Activated effector memory CD4-positive, alpha-beta T cell treated with anti-CD3 and anti-CD28 coated beads, Interleukin-2, amount 50 U/mL, for 16 hours (primary cell): ENCODE measurements at places on chromosomes 11 and 22.

- peak; percentile 65 for DNase-seq
Measured at GRCh38 chr11:119673759-119674336, 55.2 kb downstream of the NECTIN1 start.

GRCh38 chr11:13289081-13289480, 11.5 kb downstream of the BMAL1 start:
- no peak for DNase-seq

- DNase-seq, result peak; percentile 84
Measured at GRCh38 chr22:46661221-46661851, 41.1 kb downstream of the GRAMD4 start.

DNA sequence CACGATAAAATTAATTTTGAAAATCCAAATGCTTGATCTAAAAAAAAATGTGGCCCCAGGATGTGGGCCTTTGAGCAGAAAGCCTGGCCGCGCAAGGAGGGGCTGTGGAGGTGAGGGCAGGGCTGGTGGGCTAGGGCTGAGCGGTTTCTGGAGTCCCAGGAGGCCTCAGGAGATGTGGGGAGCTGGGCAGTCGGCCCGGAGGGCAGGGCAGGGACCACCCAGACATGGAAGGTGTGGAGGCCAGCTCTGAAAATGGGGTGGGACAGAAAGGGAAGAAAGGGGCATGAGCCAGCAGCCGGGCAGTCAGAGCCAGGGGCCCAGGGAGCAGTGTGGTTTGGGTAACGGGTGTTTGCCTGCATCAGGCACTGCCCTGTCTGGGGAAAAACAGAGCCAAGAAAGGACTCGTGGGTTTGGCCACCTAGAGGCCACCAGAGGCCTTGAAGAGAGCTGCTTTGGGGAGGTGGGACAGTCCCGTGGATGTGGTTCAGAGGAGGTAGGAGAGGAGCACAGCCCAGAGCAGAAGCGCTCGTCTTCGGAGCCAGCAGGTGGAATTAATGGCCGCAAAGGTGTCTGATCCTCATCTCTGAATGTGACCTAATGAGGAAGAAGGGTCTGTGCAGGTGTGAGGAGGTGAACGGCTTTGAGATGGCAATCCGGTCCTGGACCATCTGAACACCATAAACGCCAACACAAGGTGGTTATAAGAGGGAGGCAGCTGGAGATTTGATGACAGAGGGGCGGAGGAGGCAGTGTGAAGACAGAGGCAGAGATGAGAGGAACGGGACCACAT, 50.2 kb downstream of the IGF2 start:
- peak; percentile 61 for DNase-seq

GRCh38 chr11:13222285-13222684, 55.3 kb upstream of the BMAL1 start:
- DNase-seq, result no peak

DNA sequence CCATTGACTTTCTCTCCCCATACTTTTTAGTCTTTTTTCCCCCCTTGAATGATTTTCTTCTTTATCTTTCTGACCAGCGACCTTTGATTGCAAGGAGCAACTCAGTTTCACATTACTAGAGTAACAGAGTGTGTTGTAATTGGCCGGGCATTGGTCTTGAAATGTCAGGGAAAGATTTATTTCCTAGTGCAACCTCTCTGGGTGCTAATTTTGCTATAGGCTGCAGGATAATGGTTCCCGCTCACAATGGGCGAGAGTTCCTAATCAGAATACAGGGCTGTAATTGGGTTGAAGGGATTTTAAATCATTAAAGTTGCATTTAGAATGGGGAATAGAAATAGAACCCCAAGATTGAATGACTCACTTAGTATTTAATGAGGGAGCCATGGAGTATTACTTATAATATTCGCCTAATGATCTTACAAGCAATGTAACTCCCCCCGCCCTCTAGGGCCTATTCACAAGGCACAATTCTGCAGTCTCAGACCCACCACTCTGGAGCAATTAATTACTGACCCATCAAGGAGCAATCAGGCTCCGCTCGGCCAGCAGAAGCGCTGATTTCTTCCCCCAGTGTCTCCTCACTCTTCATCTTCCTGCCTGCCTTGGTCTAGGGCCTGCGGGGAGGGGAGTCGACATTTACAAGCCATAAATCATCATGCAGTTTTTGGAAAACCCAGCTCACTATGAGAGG, 725.9 kb downstream of the NTM start:
- DNase-seq, result no peak

- DNase-seq, result no peak
Measured at GRCh38 chr11:68354148-68354872, 41.9 kb downstream of the LRP5 start.

DNA sequence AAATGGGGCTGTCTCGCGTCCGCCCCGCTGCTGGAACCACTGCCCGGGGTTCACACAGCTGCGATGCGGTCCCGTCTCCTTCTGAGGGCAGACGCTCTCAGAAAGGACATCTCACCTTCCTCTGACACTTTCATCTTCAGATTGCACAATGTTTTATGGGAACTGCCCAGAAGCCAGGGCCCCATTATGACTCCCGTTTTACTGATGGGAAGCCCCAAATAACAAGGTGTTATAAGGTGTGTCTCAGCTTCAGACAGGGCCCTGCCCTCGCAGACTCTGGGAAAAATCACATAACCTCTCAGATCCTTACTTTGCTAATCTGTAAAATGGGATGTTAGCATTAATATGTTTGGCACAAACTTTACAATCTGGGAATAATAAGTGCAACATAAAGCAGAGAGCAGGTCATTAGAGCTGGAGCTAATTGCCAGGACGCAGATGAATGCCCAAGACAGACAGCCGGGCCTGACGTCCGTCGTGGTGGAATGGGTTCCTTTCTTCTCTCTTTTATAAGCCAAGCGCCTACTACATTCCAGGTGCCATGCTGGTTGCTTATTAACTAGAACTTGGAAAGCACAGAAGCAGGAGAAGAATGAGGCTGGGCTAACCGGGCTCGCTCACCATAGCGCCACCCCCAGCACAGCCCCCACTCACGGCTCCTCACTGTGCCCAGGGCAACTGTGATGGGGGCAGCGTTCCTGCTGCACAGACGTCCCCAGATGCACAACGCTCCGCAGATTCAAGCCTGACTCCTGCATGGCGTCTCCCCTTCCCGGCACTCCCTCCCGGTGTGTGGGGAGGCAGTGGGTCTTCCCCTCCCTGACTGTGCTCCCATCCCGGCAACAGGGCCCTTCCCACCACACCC, 43.8 kb downstream of the TRMU start:
- DNase-seq, result no peak

- DNase-seq, result no peak
Measured at GRCh38 chr22:46437671-46438440, 99.6 kb downstream of the CELSR1 start.

DNA sequence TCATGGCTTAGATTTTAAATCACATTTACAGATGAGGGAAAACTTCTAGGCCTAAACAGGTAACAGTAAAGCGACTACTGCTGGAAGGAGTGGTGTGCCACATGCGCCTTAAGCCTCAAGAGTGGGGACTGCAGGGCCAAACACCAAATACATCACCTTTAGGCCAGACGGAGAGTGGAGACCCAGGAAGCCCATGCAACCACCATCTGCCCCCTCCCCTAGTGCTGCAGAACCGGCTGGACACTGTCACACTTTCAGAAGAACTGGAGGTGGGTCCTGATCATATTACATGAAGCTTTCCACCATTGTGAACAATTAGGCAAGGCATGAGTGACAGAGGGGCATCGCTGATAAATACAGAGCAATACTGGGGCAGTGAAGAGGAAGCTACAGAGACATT, 28.9 kb downstream of the SLC25A18 start:
- no peak for DNase-seq

DNA sequence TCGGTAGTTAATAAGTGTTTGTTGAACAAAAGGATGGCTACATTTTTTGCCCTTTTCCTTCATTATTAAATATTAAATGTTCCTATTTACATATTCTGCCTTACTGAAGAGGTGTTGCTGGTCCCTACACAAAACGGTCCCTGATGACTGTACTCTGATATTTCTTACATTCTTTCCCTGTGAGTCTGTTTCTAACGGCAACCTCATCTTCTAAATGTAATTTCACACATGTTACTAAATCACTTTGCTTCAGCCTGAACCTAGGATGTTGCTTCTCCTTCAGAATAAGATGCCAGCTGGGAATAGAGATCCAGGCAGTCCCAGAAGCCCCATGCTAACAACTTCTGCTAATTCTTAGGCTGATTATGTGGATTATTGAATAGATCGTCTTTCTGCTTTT, 50.3 kb downstream of the SPON1 start:
- DNase-seq, result no peak

- DNase-seq, result no peak
Measured at GRCh38 chr22:36741968-36742367, 34.0 kb downstream of the IFT27 start.

GRCh38 chr11:86983021-86983488, 27.9 kb upstream of the FZD4 start:
- no peak for DNase-seq

DNA sequence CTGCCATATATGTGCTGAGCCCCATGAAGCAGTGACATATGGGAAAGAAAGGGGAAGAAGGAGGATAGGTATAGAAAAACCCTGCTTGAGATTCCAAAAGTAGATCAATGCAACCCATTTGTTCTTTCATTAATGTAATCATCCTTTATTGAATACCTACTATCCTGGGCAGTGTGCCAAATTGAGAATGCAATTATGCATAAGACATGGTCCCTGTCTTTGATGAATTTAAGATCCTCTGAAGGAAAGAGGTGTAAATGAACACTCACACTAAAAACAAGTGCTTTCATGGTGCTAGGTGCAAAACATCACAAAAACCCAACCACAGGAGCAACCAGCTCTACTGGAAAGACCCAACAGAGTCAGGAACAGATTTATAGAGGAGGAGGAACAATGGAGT, 29.7 kb downstream of the FLI1 start:
- no peak for DNase-seq

GRCh38 chr11:64759722-64760719, at the start of gene PYGM:
PYGM (minus strand) TSS chr11:64759974; CDS start chr11:64759898, 76 bp downstream.
- DNase-seq, result peak; percentile 62

- no peak for DNase-seq
Measured at GRCh38 chr11:37182031-37182430, 584.0 kb upstream of the RAG2 start.

DNA sequence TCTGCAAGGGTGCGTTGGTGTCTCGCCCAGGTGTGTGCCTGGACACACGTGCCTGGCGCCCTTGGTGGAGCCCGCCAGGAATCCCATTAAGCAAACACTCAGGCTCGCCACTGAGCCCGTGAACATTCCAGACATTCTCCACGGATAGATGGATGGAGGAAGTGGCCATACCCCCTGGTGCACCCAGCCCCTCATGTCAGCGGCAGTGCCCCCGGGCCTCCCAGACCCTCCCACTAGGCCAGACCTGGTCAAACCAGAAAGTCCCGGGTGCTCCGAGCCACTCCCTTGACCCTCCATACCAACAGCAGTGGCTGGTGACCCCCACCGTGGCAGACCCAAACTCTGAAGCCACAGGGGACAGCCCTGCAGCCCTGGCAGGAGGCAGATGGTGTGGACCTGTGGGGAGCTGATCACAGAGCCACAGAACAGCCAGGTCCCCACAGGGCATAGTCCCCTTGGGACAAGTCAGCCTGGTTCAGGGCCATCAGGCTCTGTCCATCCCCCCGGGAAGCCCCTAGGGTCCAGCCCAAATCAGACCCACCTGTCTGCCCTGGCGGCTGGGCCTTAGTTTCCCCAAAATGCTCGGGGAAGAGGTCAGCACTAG, 1.9 kb downstream of the EPS8L2 start:
- no peak for DNase-seq

- DNase-seq, result no peak
Measured at GRCh38 chr11:130180896-130181294, 21.3 kb downstream of the ST14 start.

- DNase-seq, result no peak
Measured at GRCh38 chr11:94068764-94069163, 47.6 kb downstream of the HEPHL1 start.

DNA sequence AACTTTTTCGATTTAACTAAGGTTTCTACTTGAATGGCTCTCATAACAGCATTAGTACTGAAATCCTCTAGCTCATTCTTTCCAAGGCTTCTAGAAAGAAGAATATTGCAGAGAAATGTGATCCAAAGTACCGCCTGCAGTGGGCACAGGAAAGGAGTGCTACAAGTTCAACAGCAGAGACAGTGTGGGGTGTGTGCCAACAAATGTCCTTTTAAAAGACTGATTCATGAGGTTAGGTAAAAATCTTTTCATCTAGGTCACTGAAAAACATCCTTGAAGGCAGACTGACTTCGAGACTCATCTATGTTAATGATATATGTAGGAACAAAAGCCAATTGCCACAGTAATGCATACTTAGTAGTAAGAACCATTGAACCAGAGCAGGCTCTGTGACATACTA, 349.1 kb upstream of the PITPNB start:
- DNase-seq, result no peak

DNA sequence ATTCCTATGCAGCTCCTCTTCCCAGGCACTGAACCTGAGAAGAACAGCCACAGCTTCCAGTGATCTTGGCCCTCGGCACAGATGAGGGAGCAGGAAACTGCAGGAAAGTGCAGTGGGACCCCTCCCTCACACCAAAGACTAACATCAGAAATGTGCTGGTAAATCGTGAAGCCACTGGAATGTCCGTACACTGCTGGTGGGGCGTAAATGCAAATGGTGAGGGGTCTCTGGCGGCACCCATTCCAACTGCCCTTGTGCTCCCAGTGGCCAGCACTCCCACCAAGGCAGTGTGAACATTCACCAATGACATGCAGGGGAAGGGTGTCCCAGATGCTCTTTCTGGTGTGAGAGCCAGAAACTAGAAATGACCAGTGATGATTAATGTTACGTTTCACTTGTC, 574.0 kb downstream of the BRD1 start:
- peak; percentile 16 for DNase-seq

DNA sequence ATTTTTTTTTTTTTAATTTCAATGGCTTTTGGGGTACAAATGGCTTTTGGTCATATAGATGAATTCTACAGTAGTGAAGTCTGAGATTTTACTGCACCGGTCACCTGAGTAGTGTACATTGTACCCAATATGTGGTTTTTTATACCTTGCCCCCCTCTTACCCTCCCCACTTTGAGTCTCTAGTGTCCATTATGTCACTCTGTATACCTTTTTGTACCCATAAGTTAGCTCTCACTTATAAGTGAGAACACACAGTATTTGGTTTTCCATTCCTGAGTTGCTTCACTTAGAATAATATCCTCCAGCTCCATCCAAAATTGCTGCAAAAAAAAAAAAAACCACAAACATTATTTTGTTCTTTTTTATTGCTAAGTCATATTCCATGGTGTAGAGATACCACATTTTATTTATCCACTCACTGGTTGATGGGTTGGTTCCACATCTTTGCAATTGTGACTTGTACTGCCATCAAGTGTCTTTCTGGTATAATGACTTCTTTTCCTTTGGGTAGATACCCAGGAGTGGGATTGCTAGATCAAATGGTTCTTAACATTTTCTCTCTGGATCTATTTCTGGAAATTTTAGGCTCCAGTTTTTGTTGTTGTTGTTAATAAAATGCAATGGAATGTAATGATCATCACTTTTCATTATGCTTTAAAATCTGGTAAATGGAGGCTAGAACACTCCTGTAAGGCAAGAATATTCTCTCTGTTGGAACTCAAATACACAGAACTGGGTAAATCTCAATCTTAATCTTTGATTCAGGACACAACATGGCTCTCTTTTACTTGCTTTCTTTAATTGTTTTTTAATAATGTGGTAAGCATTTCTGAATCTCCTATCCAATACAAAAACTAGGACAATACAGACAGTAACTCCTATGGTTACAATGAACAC, 10.3 kb downstream of the NEAT1 start:
- no peak for DNase-seq

- DNase-seq, result no peak
Measured at GRCh38 chr11:64358536-64358906, 441 bp upstream of the RPS6KA4 start.
